ENCODE measurements at places on chromosomes 16 and 17.

DNA sequence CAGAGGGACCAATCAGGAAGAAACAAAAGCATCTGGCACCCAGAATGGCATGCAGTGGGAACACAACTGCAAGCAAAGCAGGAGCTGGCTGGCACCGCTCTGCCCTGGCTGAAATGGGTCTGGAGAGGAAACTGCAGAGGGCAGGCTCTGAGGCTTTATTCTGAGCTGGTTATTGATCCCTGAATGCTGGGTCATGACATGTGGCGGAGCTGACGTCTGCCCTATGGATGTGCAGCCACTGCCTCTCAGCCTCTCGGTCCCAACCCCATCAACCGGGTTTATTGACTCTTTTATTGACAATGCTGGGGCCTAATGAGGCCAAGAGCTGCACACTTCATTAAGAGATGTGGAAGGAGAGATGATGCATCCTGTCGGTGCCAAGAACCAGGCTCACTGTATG lies 3.9 kb upstream of the SKAP1 start:
- no peak for DNase-seq

DNA sequence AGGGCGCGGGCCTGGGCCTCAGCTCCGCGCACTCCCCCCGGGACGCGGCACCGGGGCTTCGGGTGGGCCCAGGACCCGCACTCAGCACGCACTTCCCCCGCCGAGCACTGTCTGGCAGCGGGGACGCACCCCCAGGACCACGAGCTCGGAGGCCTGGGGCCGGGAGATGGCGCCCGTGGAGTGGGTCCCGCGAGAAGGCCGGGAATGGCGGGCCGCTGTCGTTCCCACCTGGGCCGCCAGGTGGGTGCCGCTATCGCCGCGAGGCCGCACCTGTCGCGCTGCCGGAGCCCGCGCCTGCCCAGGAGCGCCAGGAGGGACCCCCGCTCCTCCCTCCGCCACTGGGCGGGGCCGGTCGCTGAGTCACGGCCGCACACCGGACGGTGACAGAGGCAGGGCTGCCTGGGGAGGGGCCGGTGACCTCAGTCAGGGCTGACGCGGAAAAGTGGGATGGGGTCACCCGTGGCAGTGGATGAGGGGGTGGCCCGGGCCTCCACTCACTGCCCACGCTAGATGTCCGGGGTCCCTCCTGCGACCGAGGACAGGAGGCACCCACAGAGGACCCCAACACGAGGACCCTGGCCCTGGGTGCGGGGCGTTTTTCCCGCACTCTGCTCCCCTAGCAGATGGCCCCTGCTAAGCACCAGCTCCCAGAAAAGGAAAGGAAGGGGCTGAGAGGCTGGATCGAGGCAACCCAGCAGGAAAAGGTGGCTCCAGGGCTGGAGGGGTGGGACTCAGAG lies 6.9 kb upstream of the ACTG1 start:
- no peak for DNase-seq

DNA sequence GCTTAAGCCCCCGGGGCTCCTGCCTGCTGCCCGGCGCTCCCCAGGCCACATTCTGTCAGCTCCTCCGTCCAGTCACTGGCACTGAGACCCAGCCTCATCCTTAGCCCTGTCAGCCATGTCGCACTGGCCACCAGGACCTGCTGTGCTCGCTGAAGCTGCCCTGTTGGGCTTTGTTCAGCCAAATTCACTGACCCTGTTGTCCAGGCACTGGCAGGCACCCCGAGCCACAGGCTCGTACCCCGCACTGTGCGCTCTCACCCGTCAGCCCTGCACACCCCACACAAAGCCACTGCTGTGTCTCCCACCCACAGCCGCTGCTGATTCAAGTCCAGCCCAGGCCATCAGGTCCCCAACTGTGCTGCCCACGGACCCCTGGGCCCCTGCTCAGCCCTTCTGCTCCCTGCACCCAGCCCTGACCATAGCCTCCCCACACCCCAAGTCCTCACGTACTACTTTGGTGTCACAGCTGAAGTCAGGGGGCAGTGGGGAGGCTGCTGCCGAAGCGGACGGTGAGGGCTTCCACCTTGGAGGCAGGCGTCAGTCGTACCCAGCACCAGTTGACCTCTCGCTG lies 131.5 kb upstream of the CHMP6 start:
- DNase-seq = no peak

DNA sequence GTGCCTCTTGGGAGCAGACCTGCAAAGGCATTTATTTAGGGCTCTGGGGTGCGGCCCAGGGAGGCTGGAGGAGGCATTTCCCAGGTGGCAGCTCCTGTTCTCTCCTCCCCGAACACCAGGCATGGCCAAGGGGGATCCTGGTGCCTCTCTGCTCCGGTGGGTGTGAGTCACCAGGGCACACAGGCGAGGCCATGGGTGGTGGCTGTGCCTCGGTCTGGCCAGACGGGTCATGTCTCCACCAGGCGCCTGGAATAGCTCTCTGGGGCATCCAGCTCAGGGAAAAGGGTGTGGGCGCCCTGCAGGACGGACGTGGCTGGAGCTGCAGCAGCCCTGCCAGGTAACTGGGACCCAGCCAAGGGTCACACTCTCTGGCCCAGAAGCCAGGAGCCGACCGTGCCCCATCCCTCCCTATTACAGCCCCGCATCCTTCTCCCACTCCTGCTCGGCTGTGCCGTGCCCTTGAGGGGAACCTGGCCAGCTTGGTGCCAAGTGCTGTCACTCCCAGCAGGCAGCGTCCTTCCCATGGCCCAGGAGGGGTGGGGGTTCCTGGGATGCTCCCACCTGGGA lies 25.8 kb downstream of the SOX8 start:
- no peak for DNase-seq

DNA sequence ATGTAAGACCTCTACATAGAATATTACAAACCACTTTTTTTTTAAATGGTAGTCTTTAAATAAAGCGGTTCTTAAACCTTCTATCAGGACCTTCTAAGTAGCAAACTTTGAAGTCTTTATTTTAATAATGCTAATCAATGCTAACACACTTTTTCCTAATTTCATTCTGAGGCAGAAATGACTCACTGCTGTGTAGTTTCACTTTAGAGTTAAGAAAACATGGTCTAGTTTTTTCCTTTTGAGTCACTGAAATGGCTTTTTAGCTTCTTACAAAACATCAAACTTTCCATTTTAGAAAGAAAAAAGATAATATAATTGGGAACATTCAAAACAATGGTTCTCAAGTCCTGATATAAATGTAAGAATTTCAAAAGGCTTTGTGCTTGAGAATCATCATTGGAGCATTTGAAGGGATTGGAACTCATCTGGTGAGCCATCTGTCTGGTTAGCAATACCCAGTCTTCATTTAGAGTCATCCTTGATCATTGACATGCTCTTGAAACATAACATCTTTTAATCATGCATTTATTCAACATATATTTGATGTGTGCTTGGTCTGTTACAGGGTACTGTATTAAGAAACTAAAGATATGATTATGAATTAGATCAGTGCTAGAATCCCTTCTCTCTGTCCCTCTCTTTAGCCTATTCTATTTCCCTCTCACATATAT lies 258.3 kb upstream of the MON1B start:
- no peak for DNase-seq
